ENCODE measurements at places on chromosomes 2 and 18.

DNA sequence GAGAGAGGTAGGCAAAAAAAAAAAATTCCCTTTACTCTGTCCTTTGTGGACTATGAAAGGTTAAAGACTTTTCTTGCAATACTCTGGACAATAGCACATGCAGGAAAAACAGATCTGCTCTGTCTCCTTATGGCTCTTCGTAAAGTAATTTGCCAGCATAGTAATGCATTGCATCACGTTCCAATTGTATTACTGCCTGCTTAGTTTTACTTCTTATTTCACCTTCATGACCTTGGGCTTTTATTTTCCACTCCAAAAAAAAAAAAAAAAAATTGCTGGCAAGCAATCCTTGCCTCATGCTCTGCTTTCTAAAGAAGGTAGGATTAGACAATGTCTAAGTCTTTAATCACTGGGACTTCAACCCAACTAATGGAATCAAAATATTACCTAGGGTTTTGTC lies 1802.7 kb downstream of the SUCLG1 start:
- DNase-seq, result no peak

GRCh38 chr18:34097312-34097711 lies 127.4 kb downstream of the NOL4 start:
- no peak for DNase-seq

DNA sequence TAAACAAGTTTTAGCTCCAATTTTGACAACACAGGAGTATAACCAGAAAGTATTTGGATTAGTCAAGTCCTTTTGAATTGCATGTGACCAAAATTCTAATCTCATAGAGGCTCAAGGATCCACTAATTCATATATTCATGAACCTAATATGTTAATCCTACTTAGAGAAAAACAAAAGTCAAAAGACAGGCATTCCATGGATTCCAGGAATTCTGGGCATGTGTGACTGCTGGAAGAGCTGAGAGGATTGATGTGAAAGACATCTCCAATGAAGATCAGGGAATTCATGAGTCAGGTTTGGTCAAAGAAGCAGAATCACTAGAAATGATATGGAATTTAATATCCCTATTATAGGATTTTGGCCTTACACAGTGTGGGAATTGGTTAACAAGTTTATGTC lies 1494.6 kb upstream of the DDX18 start:
- DNase-seq, result no peak

- DNase-seq, result no peak
Measured at GRCh38 chr2:113309655-113310387, 31.1 kb upstream of the PAX8 start.

DNA sequence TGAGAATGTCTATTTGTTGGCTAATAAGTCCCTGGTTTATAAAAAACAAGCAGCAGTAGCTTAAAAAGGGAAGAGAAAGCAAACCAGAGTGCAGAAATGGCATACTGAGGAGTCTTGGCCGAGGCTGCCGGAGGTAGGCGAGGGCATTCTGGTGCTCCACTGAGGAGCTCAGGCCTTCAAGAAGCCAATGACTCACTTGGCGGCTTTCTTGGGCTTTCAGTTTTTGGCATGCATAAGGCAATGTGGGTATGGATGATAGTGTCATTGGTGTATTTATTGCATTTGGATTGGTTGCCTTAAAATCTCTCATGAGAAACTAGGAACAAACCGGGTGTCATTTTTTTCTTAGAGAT lies 119.6 kb upstream of the ARL5A start:
- no peak for DNase-seq

DNA sequence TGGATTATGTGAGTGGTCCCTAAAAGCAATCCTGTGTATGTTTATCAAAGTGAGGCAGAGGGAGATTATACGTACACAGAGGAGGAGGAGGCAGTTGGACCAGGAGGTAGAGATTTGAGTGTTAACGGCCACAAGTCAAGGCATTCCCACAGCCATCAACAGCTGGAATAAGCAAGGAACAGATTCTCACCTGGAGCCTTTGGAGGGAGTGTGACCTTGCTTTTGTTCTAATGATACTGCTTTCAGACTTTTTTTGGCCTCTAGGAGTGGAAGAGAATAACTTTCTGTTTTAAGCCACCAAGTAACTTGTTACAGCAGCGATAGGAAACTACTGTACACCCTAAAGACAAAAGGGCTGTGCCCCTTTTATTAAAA lies 18.1 kb downstream of the LCLAT1 start:
- no peak for DNase-seq

- DNase-seq, result no peak
Measured at GRCh38 chr2:8633186-8633734, 48.6 kb upstream of the ID2 start.

DNA sequence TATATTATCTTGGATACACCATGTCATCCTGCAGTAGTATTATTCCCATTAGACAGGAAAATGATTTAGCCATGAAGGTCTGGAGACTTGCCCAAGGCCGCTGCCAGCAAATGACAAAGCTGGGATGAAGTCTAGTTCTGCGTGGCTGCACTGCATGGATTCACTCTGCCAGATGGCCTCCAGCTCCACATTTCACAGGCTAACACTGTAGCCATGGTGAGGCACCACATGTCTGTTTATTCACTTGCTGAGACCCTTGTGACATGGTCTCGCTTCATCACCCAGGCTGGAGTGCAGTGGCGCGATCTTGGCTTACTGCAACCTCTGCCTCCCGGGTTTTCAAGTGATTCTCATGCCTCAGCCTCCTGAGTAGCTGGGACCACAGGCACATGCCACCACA lies 31.5 kb upstream of the SCG2 start:
- no peak for DNase-seq

DNA sequence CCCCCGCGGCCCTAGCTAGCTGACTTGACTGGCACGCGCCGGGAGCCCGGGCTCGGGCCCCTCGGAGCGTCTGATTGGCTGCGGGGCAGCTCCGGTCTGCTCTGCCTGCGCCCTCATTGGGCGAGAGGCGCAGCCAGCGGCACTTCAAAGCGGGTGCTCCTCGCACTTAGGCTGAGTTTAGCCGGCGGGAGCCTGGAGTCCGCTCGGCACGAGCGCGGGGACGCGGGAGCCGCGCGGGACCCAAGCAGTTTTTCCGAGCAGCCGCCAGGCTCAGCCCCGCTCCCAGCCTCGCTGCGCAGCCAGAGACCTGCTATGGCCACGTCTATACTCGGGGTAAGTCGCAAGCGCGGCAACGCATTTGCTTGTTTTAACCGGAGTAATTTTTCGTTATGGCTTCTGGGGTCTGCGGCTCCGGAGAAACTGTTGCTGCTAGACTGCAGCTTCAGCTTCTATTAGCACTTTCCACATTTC lies at the start of gene SP9:
Gene SP9, plus strand, starts transcription at position 174 of the 471 bp plus-strand sequence. Its CDS starts 139 bp downstream, at position 313.
- DNase-seq, result no peak

DNA sequence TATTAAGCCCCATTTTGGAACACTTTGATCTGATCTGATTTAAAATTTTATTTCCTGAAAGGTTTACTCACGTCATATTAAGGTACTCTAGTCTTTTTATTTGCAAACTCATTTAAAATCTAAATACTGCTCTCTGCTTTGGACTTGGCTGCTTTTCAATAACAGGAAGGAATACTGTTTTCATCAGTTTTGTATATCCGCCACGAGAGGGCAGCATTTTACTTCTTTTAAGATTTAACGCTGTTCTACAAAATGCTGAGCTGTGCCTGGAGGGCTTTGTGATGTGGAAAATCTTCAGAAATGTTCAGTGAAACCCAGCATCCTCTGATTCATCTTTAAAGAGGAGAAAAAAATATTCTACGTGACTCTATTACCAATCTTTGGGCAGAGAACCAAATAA lies 37.5 kb upstream of the SLC38A11 start:
- no peak for DNase-seq

GRCh38 chr18:33863912-33864311 lies 285.9 kb downstream of the ASXL3 start:
- no peak for DNase-seq

DNA sequence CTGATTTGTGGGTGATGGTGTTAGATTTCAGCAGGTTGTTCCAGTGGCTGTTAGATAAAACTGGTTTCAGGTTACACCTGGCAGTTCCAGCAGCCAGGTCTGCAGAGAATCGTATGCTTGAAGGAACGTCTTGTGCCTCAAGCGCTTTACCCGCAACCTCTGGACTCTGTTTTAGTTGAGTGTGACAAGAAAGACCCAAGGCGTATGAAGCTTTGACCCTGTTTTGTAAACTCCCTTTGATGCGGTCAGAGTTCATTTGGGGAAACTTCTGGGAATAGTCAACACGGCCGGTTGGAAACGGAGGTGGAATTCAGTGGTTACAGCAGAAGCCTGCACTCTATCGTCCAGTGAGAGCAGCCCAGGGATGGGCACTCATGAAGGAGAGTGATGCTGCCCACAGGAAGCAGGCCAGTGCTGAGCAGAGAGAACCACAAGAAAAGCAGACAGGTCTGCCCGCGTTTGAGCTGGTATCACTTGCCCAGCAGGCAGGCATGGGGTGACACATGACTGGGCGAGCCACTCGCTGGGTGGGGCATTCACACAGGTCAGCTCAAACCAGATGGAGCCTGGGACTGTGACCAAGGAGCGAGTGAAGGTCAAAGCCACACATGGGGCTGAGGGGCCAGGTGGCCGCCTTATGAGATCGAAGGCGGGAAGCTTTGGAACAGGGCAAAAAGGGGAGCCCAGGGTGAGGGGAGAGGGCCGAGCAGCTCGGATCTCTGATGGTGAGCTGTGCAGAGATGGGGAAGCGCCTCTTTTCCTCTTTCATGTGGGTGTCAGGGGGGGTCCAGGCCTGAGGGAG lies 99.6 kb upstream of the MBOAT2 start:
- DNase-seq, result no peak

GRCh38 chr18:59861009-59861408 lies 38.8 kb upstream of the PMAIP1 start:
- DNase-seq, result no peak

- DNase-seq, result no peak
Measured at GRCh38 chr2:230904856-230905447, 20.1 kb downstream of the GPR55 start.
